ENCODE measurements at places on chromosomes 2 and 18.

GRCh38 chr2:67895227-67895941 lies 167.4 kb downstream of the C1D start:
- no peak for DNase-seq

- peak; percentile 66 for DNase-seq
Measured at GRCh38 chr2:74052732-74053710, 68.3 kb downstream of the TET3 start.

GRCh38 chr18:58024139-58024538 lies 19.9 kb upstream of the NEDD4L start:
- no peak for DNase-seq

GRCh38 chr2:179322289-179322688 lies 57.7 kb upstream of the SESTD1 start:
- no peak for DNase-seq

- DNase-seq, result peak; percentile 67
Measured at GRCh38 chr2:190180313-190181122, 118.0 kb upstream of the MSTN start.

DNA sequence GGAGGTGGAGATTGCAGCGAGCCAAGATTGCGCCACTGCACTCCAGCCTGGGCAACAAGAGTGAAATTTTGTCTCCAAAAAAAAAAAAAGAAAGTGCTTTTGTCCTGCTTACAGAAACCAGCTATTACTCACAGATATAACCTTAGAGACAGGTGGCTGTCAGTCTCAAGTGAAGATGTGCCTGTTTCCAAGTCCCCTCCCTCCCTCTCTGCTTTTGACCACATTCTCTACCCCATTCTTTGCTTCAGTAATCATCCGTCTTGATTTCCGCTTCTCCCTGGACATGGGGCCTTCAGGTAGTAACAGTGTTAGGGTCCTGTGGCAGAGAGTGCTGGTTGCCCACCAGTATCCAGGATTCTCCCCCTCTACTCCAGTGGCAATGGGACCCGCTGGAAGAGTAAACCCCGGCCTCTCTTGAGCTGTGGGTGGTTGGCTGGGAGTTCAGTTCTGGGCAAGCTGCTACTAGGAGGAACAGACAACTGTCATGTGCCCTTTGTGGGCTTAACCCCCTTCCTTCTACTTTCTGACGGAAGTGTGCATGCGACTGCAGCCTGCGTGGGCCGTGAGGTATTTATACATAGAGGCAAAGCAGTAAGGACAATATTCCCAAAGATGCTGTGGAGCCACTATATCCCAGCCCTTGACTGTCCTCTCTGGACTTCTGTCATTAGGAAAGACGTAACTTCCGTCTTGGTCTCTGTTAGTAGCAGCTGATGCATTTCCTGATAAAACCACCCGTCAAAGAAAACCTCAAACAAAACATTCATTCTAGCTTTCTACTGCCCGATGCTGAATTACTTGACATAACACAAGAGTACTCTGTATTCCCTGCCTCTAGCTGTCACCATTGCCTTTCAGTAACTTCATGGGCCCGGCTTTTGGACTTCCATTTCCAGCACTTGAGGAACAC lies 17.8 kb downstream of the PDCL3 start:
- no peak for DNase-seq

GRCh38 chr2:236612737-236613136 lies 43.1 kb downstream of the ACKR3 start:
- no peak for DNase-seq

Measured in putamen (tissue), 1 donor.